ENCODE measurements at places on chromosomes 7 and 10. TPM values are rescaled to one million over a fixed set of nuclear protein-coding genes. Genes with fewer than 3 reads are reported as not detected.

DNA sequence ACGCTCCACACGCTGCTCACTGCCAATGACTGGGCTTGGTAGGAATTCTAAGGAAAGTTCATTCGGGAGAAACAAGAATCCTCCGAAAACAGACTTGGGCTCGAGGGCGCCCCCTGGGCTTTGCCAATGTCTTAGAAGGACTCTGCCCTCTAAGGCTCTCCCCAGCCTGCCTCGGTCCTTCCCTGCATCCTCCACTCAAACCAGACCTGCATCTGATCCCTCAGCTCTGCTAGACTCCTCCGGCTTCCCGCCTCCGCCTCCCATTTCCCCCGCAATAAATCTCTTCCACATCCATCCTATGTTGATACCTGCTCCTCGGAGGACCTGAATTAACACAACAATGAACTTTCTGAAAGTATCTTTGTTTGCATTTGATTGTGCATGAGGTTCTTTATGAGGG lies 177.6 kb downstream of the PLPP4 start:
- no peak for DNase-seq

- no peak for DNase-seq
Observed at GRCh38 chr10:22643775-22644174, 70.6 kb downstream of the PIP4K2A start.

The AKR1C4 gene
- total RNA-seq = not detected

- no peak for DNase-seq
Observed at GRCh38 chr7:85275204-85275603, 88.3 kb upstream of the SEMA3D start.

DNA sequence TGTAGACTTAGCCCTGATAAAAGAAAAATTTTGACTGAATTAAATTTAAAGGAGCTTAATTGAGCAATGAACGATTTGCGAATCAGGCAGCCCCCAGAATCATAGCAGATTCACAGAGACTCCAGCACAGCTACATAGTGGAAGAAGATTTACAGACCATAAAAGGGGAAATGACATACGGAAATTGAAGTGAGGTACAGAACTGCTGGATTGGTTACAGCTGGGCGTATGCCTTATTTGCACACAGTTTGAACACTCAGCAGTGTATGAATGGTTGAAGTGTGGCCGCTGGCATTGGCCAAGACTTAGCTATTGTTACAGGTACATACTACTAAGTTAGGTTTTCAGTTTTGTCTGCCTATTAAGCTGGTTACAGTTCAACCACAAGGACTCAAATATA lies 433.5 kb upstream of the CELF2 start:
- no peak for DNase-seq
